Stimulated activated CD8-positive, alpha-beta memory T cell treated with anti-CD3 and anti-CD28 coated beads, Interleukin-15, amount 100 ng/mL, for 24 hours (primary cell): ENCODE measurements at places on chromosomes 6 and 20.

DNA sequence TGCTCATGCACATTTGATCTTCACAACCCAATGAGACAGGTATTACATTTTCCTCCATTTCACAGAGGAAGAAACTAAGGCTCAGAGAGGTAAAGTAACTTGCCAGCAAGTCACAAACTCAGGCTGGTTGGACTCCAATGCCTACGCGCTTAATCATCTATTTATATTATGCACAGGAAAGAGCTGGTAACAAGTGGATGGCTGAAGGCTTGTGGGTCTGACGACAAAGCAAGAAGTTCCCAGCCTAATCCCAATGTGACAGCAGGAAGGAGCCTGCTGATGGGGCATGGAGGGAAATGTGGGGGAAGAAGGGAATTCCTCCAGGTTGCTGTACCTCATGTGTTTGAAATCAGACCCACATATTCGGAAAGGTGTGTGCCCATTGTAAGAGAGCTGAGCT is 3.9 kb downstream of the CDH22 start:
- no peak for DNase-seq

DNA sequence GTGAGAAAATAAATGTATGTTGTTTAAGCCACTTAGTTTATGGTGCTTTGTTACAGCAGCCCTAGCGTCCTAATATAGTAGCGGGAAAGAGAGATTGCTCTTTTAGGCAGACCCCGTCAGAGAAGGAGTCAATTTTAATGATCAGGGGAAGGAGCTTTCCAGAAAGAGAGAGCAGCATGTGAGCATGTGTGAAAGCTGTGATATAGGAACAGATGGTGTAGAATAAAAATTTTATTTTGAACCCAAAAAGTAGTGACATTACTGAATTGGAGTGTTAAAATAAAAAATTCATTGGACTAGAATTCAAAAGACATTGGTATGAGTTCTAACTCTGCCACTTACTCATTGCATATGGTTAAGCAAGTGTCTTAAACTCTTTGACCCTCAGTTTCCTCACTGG is 119.8 kb downstream of the PDE7B start:
- no peak for DNase-seq

GRCh38 chr6:125843593-125843992 is 52.8 kb downstream of the NCOA7 start:
- no peak for DNase-seq

- no peak for DNase-seq
Observed at GRCh38 chr6:30687659-30688431, 1.4 kb upstream of the PPP1R18 start.

DNA sequence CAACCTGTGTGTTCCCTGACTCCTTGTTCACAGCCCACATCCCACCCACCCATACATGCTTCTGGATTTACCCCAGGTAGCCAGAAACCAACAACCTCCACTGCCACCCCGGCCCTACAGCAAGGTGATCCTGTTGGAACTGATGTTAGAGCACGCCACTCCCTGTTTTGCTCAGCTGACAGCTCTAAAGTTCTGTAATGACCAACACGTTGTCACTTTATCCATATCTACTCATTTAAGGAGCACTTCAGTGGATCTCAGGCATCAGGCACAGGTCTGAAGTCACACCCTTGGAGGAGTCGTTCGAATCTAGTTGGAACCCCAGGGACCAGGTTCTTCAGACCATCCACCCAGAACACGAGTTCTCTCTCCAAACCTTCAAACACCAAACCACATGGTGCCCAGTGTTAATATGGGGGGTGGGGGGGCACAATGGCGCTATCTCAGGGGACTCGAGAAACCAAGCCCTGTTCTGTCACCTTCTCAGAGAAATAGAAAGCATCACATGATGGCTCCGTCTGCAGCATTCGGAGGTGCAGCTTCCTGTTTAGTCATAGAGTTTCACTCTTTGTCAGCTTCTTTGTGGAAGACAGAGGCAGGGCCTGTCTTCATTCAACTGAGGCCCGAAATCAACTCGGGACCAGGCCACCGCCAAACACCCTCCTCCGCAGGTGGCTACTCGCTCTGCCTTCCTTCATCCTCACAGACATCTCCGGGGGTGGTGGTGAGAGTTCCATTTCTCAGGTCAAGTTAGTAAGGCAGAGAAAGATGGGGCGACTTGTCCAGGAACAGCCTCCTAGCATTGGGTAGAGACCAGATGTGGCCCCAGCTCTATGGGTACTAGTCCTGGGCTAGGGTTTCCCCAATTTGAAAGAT is 142.2 kb downstream of the NFATC2 start:
- DNase-seq: no peak

GRCh38 chr20:41622584-41622983 is 4.4 kb upstream of the CHD6 start:
- DNase-seq: no peak

DNA sequence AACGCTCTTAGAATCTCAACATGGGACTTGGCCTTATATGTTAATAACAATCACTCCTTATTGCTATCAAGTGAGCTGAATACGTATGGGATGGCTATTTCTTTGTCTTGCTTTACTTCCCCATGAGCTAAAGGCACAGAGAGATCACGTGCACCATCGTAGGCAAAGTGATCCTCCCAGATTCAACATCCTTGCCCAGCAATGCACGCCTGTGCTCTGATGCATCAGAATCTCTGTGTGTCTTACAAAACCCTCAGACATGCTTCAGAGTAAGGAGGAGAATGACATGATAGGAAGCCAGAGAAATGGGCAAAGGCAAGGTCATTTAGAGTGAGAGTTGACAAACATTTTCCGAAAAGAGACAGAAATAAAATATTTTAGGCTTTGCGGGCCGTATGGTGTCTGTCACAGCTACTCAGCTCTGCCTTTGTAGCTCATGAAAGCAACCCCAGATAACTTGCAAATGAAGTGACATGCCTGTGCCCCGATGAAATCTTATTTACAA is 277.6 kb upstream of the CDH4 start:
- DNase-seq: no peak

- no peak for DNase-seq
Observed at GRCh38 chr6:76862936-76863335, 600.4 kb downstream of the HTR1B start.
